T follicular helper cell (primary cell): ENCODE measurements at places on chromosomes 4 and X.

DNA sequence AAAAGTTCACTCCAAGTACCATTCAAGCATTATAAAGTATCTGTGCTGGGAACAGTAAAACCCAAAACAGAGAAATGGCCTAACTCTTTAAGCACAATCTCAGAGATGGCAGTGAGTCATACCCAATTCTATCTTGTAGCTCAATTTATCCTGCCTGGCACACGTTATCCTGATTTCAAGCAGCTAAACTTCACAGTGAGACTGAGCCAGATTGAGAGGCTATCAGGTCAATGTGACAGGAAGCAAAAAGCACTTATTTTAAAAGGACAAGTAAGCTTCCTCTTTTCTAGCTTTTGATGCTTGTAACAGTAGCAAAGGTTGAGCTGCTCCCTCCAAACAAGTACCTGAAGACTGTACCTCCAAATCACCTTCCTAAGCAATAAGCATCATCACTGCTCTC is 324.9 kb downstream of the NAF1 start:
- no peak for DNase-seq

DNA sequence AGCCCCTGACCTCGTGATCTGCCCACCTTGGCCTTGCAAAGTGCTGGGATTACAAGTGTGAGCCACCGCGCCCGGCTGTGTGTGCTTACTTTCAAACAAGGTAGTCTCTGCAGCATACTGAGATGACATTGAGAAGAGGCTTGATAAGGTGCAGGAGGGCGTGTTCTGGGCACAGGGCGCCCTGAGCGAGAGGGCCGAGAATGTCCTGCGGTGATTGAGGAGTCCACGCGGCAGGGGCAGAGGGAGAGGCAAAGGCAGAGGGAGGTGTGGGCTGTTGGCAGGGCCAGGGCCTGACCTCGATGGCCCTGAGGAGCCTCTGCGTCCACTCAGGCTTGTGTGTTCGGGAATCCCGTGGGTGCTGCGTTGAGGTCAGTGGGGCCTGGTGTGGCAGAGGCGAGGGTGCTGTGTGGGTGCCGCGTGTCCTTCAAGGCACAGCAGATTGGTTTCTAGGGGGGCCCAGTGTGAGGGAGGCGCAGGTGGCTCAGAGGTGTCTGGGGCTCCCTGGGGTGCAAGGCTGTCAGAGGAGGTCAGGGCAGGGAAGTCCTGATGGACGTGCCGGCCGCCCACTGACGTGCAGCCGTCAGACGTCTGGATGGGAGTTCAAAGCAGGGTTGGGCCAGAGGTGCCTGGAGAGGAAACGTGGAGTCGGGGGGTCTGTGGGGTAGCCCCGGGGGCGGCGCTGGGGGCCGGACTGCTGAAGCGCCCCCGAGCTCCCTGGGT is 12.1 kb downstream of the PCGF3 start:
- no peak for DNase-seq

GRCh38 chr4:113575401-113575800 is 186.1 kb downstream of the CAMK2D start:
- DNase-seq = no peak

DNA sequence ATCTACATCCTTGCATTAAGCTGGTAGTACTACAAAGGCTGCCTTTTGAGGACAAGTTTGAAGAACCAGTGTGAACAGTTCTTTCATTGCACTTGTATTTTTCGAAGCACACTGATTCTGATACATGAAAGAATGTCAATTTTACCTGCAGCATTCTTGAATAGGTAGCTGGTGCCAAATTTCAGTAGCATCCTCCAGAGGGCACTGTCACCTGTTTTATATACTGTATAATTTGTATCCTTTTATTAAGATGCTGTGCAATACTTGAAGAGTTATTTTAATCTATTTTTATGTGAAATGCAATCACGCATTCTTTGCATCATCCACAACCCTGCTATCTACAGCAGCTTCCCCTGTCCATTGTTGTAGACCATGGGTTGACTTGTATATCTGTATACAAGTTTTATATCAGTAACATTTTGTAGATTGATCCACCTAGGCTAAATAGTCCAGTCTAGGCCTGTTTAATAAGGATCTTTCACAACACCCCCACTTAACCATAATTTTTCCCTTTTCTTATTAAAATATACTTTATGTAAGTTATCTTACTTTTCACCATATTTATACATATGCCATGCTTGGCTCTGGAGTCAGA is 325.7 kb downstream of the PCDH7 start:
- no peak for DNase-seq

DNA sequence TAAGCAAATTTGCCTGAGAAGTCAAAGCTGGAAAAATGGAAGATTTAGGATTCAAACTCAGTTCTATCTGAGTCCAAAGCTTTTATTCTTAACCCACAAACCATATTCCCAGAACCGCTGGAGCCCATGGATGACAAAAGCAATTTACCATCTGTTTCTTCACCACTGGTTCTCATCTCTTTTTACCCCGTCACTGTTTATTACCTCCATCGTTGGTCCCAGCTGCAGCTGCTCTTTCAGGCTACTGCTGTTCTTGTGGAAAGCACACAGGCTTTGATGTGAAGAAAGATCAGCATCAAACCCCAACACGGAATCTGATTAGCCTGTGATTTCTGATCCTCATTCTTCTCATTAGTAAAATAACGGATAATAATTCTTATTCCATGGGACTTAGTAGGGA is 9.5 kb downstream of the FBXO8 start:
- DNase-seq = no peak

- no peak for DNase-seq
Observed at GRCh38 chrX:17095161-17095560, 148.7 kb downstream of the REPS2 start.

- no peak for DNase-seq
Observed at GRCh38 chr4:17535906-17536305, 20.9 kb downstream of the CLRN2 start.

DNA sequence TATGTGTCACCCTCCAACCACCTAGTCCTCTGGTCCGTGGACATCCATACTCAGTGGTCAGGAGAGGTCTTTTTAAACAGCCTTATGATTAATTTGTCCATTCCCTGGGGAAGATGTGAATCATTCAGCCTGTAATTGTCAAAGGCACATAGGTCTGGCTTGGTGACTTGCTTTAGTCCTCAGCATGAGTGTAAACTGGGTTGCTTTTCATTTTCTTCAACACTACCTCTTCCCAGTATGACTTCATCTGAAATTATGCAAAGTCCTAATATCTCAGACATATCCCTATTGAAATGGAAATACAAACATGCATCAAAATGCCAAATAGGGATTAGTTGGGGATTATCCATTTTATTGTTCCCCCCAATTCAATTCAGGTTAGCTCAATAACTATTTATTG is 208.3 kb upstream of the AMOT start:
- no peak for DNase-seq

DNA sequence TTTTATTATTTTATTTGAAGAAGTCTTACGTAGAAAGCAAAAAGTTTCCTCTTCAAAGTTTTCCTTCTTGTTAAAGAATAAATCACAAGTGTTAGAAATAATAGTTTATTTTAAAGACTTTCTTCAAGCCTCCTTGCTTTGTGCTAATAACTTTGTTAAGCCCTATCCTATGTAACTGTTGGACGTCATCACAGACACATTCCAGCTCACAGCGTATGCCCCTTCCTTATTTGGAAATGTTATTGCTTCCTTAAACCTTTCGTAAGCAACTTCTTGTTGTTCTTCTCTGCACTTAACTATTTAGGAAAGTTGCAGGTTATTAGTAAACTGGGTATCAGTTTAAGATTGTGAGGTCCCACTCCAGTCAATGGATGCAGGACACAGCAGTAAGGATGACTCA is 7.6 kb upstream of the SRD5A3 start:
- DNase-seq = no peak

GRCh38 chr4:109562457-109563239 is 2.6 kb downstream of the MCUB start:
- no peak for DNase-seq

DNA sequence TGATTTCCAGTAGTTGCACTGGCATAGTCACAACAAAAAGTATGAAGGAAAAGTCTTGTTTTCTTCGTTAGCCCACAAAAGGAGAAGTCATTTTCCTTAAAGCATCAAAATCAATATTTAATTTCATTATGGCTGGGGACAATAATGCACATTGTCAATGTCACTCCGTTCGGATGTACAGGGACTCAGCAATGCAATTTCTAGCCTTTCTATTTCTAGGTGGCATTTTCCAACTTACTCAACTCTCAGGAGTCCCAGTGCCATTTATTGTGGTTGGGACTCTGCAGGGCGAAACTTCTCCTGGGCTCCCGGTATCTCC is 99.6 kb downstream of the CEP135 start:
- DNase-seq = no peak

DNA sequence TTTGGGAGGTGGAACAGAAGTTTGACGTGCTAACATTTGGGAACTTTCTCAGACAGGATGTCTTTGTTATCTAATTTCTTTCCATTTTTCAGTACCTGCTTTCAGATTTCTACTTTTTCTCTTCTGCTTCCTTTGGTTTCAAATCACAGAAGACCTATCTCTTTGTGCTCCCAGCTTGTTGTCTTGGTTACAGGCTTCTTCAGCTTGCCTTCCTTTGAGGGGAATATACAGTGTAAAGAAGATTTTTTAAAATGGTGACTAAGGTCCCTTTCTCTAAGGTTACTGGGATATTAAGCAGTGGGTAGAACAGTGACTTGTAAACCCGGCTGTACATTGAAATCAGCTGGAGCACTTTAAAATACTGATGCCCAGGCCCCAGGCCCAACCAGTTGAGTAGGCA is 48.0 kb downstream of the TMEM164 start:
- DNase-seq = no peak

DNA sequence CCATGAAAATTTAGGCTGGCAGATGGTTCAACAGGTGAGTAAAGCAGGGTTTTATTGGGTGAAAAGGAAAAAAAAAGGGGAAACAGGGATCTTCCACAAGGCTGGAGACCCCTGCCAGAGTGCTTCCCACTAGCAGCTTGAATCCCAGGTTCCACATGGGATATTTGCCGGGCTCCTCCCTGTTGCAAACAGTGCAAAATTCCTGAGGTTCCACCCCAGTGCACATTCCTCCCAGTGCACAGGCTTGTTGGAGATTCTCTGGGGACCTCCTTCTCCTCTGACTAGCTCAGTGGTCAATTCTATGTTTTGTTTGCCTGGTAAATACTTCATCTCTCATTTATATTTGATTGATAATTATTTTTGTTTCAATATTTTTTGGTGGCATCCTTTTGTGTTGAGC is 66.4 kb upstream of the UGT2B15 start:
- no peak for DNase-seq

GRCh38 chr4:139907001-139907809 is 241.6 kb downstream of the MGST2 start:
- DNase-seq = no peak
